ENCODE measurements at places on chromosomes 2 and 18.

DNA sequence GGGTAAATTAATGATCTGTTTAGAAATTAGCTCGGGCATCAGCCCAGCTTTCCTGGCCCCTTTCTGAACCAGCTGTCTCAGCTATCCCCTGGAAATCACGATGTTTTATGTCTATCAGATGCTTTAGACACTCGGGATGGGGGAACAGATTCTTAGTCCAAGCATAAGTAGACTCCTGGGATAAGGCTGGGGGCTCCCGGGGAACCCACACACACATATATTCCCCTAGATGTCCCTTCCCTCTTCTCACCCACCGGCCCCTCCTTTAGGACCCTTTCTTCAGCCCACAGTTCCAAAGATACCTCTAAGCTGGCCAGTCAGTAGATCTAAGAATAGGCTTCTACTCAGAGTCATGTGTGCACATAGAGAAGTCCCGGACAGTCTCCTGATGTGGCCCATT, 151.5 kb upstream of the COPS8 start:
- DNase-seq, result no peak

DNA sequence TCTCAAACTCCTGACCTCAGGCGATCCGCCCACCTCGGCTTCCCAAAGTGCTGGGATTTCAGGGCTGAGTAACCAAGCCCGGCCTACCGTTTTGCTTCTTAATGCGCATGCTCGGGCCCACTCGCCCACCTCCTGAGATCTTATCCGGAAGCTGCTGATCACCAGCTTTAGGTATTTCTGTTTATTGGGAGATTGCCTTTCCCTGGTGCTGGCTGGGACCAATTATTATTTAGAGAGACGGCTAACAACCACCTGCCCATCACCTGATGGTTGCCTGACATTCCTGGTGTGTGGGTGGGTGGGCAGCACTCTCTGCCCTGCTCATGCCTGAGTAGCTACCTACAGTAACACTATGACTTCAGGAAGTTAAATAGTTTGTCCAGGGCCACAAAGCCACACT, 56.3 kb upstream of the ZNF532 start:
- no peak for DNase-seq

DNA sequence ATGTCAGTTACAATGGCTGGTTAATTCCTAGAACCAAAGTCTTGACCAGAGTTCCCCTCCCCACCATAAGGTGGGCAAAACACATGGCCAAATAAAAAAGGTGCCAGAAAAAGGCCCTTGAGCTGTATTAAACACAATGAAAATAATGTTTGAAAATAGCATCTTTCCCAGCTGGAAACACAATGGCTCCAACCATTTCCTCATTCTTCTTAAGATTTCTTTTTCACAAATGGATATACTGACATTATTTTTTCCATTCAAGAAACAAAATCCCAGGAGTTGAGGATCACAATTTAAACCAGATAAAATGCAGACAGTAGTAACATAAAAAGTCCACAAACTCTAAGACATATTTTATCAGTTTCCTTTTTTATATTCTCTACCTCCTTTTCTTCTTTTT, 143.8 kb downstream of the EXOC6B start:
- DNase-seq, result no peak

- no peak for DNase-seq
These were observed 788.1 kb downstream of the TRIB2 start for GRCh38 chr2:13504808-13505207.

GRCh38 chr2:203379156-203379555, 51.0 kb downstream of the ABI2 start:
- DNase-seq, result no peak

DNA sequence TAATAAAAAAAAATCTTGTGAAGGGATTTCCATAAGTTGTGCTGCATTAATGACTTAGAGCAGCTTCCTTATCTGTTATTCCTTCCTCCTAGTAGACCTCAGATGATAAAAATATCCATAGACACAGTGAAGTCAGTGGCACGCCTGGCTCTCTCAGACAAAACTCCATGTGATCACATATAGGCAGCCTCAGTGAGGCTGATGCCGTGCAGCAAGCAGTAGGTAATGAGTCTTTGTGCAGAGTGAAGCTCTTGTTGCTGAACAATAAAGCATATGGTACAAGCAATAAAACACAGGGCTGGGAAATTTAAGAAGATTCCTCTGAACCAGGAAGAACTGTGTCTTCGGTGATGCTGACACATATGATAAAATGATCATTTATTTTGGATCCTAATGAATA, 102.7 kb downstream of the CSRNP3 start:
- no peak for DNase-seq

- DNase-seq, result no peak
These were observed 511.2 kb downstream of the DCDC2C start for GRCh38 chr2:4214444-4215205.

GRCh38 chr2:105321875-105322646, 7.5 kb downstream of the TGFBRAP1 start:
- no peak for DNase-seq

GRCh38 chr2:235879116-235879515, 289.1 kb downstream of the GBX2 start:
- DNase-seq, result no peak

- DNase-seq, result peak; percentile 29
These were observed 63.3 kb upstream of the STK17B start for GRCh38 chr2:196234672-196235071.

- DNase-seq, result no peak
These were observed 32.7 kb downstream of the CELF4 start for GRCh38 chr18:37532917-37533316.

DNA sequence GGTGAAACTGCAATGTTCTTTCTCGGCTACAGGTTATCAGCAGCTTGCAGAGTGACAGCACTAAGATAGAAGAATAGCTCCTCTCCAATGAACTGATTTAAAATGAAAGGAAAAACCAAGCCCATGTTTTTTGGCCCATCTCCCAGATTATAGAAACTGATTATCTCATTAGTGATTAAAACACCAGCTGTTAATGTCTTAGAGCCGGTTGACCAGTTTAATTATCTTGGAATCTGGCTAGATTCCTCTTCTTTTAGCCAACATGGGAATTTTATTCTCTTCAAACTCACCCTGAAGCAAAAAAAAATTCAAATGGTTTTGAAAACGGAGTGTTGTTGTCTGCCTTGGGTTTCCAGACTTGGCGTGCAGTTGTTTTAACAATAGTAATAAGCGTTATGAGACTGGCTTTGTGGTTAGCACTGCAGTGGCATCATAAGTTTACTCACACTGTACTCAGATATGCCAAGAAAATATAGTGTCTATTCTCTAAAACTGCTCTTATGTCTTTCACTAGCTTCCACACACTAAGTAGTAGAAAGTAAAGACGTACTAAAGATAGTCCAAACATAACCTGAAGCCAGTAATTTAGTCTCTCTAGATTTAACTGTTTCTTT, 665.3 kb downstream of the STK39 start:
- no peak for DNase-seq

GRCh38 chr18:23890589-23890988, 124.0 kb upstream of the TTC39C start:
- no peak for DNase-seq

DNA sequence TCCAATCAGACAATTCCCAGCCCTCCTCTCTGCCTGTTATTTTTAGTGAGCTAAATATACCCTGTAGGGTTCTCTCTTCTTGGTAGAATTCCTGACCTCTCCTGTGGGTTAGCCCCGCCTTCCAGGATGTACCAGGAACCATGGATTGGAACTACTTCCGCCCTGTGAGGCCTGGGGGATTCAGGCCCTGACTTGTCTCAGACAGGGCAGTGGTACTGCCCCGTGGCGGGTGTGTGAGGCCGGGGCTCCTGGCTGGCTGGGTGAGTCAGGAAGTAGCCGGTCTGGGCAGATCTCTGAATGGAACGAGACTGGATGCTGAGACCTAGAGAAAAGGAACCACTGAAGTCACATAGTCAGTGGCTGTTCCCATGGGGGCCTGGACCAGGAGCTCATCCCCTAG, 50.5 kb downstream of the DYSF start:
- DNase-seq, result no peak
